MM.1S (cell line): ENCODE measurements at places on chromosomes 4 and X.

GRCh38 chrX:12919051-12919450 lies 12.6 kb downstream of the TLR8 start:
- no peak for DNase-seq

DNA sequence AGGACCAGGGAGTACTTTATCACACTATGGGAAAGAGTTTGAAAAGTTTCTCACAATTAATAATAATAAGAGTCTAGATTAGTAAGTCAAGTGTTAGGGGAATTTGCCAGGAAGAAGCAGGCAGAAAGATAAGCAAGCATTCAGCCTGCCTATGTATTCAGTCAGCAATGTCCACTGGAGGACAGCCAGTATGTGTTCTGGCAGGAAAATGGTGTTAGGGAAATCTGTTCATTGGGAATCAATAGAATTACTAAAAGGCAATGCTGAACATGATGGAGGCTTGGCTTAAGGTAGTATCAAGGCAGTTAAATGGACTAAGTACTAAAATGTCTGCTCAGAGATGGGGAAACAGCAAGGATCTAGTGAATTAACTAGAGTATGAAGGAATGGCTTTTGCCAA lies 221.2 kb downstream of the PPP4R3C start:
- DNase-seq: no peak

- DNase-seq: no peak
Observed at GRCh38 chr4:182905038-182905437, 12.1 kb downstream of the DCTD start.

DNA sequence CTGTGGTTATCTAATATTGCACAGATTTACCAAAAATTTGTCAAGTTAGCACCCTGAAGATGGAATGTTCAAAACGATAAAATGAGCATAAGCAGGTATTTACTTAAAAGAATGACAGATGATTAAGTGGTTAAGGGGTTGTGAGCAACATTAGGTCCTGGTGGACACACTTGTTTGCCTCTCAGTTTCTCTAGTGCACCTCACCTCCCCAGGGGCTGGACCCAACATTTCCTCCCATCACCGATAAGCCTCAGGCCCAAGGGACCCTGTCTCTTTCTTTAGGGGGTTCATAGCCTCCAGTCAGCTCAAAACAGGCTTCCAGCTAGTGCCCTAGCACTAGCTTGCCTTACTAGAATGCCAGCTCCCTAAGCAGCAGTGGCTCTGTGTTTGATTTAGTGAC lies 88.0 kb downstream of the ATP11C start:
- no peak for DNase-seq

GRCh38 chr4:141056473-141056872 lies 76.8 kb downstream of the RNF150 start:
- DNase-seq: no peak

- no peak for DNase-seq
Observed at GRCh38 chr4:21947791-21948346, 703 bp downstream of the KCNIP4 start.

- no peak for DNase-seq
Observed at GRCh38 chrX:11619441-11619840, 46.3 kb downstream of the ARHGAP6 start.

- DNase-seq: no peak
Observed at GRCh38 chr4:22191565-22191964, 243.0 kb upstream of the KCNIP4 start.

DNA sequence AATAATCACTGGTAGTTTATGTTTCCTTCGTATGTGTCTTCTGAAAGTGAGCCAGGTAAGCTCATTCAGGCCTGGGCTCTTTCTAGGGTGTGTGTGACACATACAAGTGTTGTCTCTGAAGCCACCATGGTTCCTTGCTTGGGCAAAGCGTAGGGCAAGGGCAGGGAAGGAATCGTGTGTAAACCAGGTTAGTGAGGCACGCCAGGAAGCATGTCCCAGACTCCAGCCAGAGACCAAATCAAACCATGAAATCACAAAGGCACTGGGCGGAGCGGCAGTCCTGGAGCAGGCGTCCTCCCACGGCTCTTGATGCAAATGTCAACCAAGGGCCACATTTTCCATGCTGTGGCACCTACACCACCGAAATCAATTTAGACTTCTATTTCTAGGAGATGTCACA lies 67.0 kb downstream of the NYX start:
- no peak for DNase-seq

DNA sequence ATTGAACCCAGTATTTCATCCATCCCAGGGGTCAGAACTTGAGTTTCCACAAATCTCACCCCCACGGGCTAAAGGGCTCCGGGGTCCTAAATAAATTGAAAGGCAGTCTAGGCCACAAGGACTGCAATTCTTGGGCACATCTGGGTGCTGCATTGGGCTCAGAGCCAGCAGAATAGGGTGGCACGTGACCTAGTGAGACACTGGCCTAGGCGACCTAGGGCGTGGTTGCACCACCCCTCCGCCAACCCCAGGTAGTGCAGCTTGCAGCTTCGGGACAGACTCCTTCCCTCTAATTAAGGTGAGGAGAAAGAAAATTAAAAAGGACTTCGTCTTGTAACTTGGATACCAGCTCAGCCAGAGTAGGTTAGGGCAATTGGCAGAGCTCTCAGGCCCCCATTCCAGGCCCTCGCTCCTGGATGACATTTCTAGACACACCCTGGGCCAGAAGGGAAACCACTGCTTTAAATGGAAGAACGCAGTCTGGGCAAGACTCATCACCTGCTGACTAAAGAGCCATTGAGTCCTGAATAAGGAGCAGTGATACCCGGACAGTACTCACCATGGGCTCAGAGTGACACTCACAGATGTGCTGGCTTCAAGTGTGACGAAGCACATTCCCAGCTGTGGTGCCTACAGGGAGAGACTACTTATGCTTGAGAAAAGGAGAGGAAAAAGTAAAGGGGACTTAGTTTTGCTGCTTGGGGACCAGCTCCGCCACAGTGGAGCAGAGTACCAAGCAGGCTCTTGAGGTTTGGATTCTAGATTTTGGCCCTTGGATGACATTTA lies 735.4 kb downstream of the FSTL5 start:
- DNase-seq: no peak

DNA sequence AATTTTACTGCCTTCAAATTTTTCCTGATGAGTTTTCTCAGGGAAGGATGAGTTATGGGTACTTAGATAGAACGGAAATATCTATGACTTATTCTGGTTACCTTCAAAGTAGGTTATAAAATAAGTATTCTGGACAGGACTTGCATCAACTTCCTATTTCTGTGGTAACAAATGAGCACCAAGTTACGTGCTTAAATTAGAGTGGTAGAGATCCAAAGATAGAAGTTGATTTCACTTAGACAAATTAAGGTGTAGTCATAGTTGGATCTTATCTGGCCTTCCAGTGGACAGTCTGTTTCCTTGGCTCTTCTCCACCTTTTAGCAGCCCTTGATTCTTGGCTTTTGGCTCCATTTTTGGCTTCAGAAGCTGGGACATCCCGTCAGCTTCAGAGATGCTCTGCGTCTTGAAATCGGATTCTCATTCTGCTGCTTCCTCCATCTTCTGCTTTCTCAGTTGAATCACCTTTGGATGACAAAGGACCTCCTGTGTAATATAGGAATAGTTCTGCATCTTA lies 109.9 kb downstream of the ZNF518B start:
- DNase-seq: no peak

DNA sequence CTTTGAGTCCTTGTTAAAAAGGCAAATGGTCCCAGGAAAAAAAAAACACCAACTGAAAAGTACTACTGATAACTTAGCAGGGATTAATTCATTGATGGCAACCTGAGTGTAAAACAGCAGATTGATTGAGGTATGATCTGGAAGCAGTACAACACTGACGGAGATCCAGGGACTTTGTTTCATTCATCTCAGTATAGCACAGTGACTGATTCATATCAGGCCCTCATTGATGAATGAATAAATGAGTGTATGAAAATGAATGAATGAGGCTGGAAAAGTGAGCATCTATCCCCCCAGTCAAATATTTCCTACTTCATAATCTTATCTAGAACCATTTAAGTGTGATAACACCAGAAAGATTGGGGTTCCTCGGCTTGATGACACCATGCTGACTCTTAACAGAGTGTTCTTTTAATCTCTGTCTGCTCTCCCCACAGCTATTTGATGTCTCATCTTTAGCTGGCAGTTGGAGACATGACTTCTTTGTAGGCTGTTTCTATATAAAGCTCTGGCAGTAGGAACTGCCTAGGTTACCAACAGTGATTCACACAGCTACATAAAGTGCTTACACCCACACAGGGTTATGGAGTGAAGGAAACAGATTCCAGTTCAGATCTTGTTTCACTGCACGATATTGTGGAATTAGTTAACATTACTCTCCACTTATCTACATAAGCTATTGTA lies 18.6 kb upstream of the RNF128 start:
- no peak for DNase-seq

DNA sequence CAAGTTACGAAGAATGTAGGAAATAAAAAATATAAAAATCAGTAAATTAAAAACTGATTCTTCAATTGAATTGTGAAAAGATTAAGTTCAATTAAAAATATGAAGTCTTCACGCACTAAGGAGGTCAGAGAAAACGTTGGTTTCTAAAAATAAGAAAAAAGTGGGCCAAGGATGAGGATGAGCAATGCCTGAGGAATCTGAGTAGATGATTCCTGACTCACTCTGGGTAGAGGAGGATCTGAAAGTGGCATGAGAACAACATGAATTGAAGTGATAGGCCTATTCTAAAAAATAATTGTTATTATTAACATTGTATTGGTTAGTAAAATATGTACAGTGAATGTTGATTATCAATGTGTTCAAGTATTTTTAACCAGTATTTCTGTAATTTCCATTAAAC lies 444.2 kb downstream of the GRIA2 start:
- DNase-seq: no peak

DNA sequence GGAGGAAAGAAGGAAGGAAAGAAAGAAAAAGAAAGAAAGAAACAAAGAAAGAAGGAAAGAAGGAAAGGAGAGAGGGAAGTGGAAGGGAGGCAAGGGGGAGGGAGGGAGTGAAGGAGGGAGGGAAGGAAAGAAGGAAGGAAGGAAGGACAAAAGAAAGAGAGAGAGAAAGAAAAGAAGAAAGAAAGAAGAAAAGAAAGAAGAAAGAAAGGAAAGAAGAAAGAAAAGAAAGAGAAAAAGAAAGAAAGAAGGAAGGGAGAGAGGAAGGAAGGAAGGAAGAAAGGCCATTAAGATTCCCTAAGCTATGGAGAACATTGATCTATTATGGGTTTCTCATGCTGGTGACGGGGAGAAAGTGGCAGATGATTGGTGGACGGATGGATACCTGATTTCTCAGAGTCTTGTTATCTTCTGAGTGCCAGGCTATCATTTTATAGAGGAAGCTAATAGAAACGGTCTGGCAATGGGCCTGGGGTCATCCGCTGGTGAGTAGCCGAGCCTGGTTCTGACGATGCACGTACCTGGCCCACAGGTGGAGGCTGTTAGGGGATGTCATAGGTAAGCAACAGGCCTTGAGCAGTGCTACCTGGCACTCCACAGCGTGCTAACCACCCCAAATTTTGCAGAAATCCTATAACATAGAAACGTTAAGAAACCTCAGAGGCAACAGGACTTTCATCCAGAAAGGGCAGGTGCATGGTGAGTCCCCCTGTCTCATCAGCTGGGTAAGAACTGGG lies 142.9 kb downstream of the SHOX start:
- no peak for DNase-seq

- no peak for DNase-seq
Observed at GRCh38 chr4:148776941-148777340, 334.7 kb upstream of the NR3C2 start.

- no peak for DNase-seq
Observed at GRCh38 chrX:134813697-134814096, 155.4 kb upstream of the PLAC1 start.

DNA sequence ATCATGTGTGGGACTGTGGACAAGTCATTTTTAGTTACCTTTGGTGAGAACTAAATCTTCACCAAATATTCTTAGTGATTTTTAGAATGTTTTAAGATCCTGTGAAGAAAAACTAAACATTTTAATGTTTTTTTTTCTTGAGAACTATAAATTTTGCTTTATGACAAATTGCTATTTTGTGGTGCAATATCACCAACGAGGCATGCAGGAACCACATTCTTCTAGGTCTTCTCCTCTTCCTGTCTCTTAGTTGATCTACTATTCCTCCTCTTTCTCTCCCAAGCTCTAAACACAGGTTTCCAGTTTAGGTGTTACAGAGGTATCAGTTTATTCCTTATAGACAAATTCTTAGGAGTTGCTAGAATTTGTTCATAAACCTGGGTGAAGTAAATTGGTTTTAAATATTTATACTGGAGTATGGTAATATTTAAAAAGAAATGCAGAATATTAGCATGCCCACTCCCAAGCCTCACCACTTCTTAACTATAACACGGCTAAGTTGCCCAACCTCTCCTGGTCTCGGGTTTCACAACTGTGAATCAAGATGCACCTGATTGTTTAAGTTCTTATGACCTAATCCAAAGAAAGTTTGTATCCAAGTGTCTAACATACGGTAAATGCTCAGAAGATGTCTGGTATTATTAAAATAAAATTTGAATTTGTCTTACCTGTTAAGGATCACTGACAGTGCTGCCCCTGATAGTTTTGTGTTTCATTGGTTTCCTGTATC lies 56.5 kb upstream of the CLNK start:
- no peak for DNase-seq

GRCh38 chrX:132732236-132732635 lies 226.2 kb downstream of the HS6ST2 start:
- DNase-seq: no peak

GRCh38 chr4:23438764-23439163 lies 451.1 kb downstream of the PPARGC1A start:
- DNase-seq: no peak

DNA sequence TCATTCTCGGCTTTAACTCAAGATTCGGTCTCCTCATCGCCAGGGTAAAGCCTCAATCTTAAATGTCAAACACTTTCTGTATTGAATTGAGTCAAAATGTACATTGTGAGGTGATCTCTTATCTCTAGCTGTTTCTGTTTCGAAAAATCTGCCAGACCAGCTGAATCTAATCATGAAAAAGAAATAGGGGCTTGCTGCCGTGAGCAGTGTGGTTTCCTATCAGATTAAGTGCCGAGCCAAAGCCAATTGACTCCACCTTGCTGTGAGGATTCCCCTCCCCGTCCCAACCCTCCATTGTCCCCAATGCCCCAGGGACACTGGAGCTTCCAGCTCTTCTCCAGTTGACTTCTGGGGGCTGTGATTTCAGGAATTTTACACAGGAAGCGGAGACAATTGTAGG lies 12.5 kb upstream of the CRLF2 start:
- DNase-seq: peak; percentile 61

GRCh38 chr4:1050486-1051213 lies 39.2 kb downstream of the FGFRL1 start:
- no peak for DNase-seq

- DNase-seq: peak; percentile 91
Observed at GRCh38 chr4:133148690-133149363, at the start of gene PCDH10. PCDH10 (plus strand) TSS chr4:133149294; CDS start chr4:133150141, 847 bp downstream.
